ENCODE measurements at places on chromosomes 13 and 19.

- peak; percentile 84 for DNase-seq
Measured at GRCh38 chr19:49672131-49672919, 4.7 kb upstream of the PRMT1 start.

DNA sequence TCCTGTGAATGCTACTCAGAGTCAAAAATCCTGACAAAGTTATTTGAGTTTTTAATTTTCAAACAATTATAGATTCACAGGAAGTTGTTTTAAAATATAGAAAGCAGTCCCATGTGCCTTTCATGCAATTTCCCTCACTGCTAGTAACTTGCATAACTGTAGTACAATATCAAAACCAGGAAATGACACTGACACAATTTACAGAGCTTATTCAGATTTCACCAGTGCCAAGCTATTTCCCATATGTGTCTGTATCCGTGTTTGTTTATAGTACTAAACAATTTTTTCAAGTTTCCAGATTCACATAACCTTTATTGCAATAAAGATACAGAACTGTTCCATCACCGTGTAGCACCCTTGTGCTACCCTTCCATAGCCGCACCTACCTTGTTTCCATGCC, 934.6 kb downstream of the PCDH17 start:
- DNase-seq: no peak

- DNase-seq: no peak
Measured at GRCh38 chr13:33512880-33513554, 227.5 kb upstream of the STARD13 start.

DNA sequence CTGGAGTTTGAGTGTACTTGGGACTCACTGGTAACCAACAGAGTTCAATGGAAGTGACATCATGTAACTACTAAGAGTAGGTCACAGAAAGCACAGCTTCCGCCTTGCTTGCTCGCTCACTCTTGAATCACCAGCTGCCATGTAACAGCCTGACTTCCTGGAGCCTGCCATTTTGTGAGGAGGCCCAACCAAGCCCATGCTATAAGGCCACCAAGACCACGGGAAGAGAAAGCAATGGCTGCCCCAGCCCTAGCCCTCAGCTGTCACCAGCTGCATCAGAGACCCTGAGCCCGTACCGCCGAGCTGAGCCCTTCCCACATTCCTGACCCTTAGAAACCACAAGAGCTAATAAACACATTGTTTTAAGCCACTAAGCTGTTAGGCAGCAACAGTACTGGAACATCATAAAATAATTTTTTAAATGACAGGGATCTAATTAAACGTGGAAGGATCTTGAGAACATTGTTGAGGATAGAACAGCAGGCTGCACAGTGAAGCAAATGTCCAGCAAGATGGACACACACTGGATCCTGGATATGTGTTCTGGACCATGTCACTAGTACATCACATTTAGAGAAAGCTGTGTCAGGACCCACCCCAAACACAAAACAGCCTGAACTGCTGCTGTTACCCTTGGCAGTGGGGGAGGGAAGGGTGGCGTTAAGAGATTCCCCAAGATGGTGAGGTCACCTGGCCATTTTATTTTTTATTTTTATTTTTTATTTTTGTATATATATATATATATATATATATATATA, 21.7 kb upstream of the LDLR start:
- DNase-seq: no peak

All from NCI-H1436 (cell line).